ENCODE measurements at places on chromosomes 6 and 20.
A peak's percentile ranks its signal among the peaks of the same experiment; 100 is the strongest.

- DNase-seq = no peak
Observed at GRCh38 chr6:40960742-40961430, 78.1 kb downstream of the UNC5CL start.

DNA sequence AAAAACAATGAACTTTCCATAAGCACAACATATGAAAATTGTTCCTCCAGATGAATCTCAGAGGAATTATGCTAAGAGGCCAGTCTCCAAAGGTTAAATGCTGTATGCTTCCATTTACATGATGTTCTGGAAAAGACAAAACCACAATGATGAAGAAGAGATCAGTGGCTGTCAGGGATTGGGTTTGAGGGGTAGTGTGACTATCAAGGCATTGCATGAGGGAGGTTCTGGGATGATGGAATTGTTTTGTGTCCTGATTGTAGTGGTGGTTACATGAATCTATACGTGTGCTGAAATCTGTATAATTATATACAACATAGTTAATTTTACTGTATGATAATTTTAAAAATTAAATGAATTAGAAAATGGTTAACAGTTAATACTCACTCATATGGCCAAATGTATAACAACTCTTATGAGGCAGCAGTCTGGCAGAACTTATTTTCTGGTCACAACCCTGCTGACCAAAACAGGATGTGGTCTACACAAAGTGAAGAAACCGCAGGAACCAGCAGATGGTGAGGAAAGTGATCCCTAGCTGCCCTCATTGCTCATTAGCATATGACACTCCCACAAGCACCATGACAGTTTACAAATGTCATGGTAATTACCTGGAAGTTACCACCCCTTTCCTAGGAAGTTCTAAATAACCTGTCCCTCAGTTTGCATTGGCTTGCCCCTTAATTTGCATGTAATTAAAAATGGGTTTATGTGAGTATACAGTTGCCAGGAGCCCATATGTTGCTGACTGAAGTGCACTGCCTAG, 31.9 kb downstream of the NSFL1C start:
- peak; percentile 40 for DNase-seq

DNA sequence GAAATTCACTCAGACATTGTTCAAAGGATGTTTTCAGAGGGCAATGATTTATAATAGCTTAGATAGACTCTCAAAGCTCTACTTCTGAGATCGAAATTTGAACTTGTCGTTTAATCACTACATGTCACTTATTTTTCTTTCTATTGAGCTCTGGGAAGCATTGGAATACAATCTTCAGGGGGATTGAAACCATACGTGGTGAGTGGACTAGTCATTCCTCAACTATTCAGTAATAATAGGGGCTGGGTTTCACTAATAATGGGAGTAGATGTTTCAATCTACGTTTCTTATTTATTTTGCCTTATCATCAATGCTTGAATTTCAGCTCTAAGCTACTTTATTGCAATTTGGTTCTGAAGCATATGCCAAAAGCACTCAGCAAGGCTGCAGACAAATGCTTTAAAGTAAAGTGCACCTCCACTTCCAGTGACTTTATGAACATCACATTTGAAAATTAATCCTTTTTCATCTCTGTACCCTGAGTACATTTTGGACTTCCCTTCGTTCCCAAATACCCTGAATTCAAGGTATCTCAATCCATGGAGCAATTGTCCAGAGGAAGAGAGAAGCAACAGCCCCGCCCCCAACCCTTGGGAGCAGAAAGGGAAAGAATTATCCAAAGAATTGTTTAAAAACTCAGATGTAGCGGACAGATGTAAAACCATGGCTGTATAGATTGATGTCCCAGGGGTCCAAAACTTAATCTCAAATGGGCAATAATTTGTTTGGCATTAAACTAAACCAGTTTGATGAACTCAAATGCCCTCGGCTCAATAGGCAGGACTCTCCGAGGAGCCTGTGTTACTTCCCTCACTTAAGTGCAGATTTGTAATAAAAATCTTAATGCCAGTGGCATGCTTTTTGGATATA, 68.1 kb downstream of the HFE start:
- DNase-seq = no peak

DNA sequence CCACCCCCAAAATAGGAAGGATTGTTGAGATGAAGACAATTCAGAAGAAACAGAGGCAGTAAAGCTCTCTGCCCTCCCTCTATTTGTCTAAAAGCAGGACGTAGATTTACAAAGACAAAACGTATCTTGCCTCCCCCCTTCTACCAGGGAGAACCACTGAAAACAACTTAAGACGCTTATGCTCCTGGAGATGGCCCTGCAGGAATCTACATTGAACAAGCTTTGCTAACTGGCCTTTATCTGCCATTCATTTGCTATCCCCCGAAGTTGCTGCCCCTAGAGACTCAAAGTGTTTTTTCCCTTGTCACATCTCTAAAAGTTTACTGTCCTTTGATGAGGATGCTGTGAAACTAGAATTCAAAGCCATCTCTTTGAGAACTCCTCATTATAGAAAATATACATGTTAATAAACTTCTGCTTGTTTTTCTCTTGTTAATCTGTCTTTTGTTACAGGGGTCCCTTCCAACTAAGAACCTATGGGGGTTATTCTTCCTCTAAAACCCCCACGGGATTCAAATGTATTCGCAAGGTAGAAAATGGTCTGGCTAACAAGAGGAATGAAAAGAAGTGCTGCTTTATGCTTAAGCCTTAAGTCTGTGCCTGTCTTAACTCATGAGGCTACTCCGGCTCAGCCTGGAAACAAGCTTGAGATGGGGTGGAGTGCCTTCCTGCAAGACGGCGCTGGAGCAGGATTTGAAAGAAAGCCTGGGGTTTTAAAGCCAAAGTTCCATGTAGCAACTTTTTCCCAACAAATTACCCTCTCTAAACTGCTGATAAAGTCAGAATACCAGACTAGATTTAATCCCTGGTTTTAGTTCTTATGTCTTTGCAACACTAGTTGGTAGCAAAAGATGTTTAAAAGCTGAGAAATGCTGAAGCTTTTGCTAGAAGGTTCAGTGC, 88.0 kb downstream of the CLIC5 start:
- DNase-seq = no peak

GRCh38 chr20:48975955-48976354, 54.4 kb downstream of the ARFGEF2 start:
- DNase-seq = no peak

DNA sequence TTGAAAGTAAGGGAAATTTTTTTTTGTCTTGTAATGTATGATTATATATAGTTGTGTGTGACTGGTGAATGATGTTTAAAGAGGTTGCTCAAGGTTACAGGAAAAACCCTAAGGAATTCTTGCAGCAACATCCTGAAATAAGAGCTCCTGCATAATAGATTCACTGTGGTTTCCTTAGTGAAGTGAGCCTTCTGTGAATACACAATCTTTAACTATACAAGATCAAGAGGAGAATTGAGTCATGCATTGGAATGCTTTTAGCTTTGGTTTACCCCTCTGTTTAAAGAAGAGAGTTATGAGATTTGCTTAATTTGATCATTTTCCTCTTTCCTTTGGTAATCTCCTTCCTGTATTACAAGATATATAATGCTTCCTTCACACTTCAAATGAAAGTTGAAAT, 141.6 kb upstream of the EYA4 start:
- DNase-seq = no peak
